Glomerular endothelial cell (primary cell): ENCODE measurements at places on chromosomes 5 and 9.
A peak's percentile ranks its signal among the peaks of the same experiment; 100 is the strongest.

- peak; percentile 96 for DNase-seq
Measured at GRCh38 chr5:124650951-124651662, 95.3 kb downstream of the ZNF608 start.

- no peak for DNase-seq
Measured at GRCh38 chr5:62653864-62654575, 75.4 kb downstream of the LRRC70 start.

DNA sequence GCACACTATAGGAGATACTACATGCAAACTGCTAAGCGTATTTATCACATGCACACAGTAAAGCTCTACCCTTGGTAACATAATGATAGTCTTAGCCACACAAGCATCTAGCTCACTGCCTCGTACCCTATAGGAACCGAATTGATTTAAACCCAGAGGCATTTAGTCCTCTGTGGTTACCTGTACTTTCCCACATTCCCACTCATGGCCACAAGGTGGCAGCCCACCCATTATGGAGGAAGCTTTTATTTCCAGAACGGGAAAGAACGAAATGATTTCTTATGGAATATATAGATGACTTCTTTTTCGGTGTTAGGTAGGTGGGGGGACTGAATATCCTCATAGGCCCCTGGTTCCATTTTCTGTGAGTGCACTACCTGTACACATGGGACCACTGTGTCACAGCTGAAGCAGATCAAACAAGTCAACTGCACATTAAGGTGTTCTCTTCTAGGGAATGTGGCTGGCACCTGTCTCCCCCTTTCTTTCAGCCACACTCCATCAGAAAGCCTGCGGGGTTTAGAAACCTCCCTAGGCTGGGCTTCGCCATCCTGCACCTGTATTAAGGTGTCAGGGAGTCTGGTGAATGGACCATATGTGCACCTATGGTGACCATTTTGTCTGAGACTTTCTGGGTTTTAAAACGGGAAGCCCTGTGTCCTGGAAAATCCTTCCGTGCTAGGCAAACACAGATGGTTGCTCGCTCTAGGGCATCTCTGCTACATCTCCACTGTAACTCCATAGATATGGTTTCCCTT is 313.2 kb downstream of the SLIT3 start:
- DNase-seq, result peak; percentile 10

DNA sequence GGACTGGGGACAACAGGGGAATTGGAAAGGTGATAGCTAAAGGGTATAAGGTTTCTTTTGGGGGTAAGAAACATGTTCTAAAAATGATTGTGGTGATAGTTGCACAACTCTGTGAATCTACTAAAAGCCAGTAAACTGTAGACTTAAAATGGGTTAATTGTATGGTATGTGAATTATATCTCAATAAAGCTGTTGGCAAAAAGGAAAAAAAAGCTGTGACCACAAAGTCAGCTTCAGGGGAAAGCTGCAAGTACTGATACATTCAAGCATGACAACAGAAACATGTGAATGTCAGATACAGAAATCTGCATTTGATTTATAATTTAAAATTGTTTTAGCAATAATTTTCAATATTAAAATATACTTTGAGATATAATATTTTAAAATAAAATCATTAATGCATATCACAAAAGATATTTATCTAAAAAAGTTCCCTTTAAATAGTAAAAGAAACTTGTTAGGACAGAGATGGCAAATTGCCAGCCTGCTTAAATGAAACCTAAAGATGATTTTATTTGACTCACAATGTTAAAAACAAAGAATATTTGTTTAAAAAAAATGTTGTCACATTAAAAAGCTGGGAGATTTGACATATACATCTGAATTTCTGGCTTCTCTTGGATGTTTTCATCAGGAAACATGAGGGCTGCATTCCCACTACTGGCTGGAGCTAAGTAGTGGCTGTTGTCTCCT is 66.0 kb downstream of the TBCA start:
- no peak for DNase-seq

GRCh38 chr5:10936081-10936855 is 175.2 kb upstream of the DAP start:
- DNase-seq, result no peak

DNA sequence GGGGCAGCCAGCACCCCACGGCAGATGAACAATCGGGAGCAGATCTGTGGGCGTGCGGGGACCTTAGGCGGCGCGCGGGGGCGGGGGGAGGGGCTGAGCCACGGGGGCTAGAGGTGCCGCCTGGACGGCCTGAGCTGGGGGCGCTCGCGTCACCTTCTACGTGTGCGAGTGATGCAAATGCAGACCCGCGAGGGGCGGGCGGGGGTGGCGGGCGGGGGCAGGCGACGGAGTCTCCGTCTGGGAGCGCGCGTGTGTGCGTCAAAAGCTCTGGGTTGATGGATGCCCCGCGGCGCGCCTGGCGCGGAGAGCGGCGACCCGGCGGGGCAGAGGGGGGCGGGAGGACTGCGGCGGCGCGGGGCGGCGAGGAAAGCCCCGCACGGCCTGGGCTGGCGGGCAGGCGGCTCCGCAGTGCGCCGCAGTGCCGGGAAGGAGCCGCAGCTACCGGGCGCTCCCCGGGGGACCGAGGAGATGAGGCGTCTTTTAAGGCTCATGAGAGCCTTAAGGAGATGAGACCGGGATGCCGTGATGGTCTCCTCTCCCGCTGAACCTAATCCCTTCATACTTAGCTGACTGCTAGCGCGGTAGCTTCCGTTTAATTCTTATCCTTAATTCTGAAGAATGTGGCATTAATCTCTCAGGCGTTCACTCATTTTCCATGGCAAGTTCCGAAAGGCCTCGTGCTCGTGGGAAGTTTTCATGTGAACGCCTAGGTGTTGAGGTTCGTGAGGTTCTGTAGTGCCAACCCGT is 1.5 kb downstream of the SV2C start:
- no peak for DNase-seq

DNA sequence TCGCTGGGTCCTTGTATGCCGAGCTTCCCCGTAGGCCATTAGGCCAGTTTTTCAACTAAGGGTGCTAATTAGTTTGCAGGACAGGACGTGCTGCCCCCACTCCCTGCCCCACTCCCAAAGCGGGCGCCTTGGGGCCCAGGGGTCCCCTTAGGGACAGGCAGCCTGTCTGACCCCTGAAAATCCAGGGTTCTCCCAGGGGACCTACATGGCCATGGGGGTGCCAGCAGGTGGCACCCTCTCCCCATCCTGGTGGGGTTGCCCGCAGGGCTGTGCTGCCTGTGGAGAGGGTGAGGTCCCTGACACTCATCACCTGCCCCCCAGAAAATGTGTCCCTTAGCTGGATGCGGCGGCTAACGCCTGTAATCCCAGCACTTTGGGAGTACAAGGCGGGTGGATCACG is 8.5 kb upstream of the CCDC187 start:
- no peak for DNase-seq

- DNase-seq, result no peak
Measured at GRCh38 chr5:159571501-159572244, 241.4 kb upstream of the IL12B start.

DNA sequence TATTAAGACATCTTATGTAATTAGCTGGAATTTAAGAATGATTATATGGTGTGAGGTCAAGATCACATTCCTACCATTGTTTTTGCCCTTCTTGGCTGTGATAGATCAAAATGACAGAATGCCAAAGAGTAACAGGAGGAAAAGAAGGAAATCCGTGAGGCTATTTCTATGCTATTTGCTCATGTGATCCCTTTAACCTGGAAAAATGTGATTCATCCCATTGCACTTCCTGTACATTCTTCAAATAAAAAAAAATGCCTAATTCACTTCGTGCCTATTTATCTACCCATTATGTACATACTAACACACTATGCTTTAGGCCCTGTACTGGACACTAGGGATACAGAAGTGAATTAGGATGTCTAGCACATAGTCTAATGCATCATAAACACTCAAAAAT is 154.1 kb upstream of the PAPPA start:
- no peak for DNase-seq

DNA sequence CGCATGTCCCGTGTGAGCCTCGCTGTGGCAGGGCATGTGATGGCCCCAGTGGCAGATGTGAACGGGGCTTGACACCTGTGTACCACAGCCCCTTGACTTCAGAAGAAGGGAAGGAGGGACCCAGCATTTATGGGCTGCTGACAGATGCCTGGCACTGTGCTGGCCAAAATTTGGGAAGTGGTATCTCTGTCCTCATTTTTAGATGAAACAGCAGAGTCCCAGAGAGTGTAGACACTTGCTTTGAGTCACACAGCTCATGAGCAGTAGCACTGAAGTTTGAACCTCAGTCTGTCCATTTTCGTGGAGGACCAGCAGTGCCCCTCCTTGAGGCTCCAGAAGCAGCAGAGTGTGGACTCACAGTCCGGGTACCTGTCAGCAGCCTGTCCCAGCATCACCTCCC is 16.5 kb downstream of the NEK6 start:
- DNase-seq, result no peak

DNA sequence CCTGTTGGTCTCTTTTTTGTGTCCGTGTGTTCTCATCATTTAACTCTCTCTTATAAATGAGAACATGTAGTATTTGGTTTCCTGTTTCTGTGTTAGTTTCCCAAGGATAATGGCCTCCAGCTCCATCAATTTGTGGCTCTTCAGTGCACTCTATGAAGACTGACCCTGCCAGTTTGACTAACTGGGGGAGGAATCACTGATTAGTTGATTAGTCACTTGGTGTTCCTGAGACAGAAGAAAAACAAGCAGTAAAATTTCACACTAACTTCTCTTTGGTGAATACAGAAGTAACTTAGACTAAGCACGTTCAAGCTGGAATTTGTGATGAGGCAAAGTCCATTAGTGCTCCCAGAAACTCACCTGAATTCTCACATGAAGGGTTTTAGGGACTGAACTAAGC is 495.8 kb upstream of the RORB start:
- DNase-seq, result no peak

- DNase-seq, result no peak
Measured at GRCh38 chr9:111627260-111627963, 3.7 kb upstream of the DNAJC25 start.

DNA sequence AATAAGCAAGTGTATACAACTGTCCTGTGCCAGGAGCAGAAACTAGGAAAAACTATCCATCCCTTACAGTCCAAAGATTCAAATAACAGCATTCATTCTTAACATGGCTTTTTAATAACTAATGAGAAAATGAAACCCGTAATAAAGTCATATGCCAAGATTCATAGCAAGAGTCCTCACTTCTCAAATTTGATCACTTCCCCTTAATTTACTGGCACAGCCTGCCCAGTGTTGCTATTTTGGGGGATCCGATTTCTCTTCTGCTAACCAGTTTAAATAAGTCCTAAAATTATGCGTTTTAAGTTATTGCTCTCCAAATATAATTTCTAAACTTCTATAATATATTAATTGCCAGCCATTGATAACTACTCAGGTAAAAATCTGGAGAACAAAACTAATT is 177.0 kb upstream of the PTGER4 start:
- no peak for DNase-seq

DNA sequence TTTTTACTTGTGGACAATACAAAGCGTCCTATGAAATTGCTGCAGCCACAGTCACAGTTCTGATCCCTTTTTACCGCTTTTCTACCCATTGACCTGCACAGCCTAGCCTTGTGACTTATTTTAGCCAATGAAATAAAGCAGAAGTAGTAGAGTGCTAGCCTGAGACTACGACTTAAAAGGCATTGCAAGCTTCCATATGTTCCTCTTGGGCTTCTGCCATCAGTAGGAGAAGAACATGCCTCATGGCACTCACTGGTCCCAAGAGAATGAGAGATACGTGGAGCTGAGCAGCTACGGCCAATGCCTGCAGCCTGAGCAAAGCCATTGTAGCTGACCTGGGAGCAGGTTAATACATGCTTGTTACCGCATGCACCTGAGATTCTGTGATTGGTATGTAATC is 416.6 kb upstream of the CLINT1 start:
- DNase-seq, result no peak

GRCh38 chr9:134320126-134320867 is 6.0 kb upstream of the RXRA start:
- DNase-seq, result no peak

DNA sequence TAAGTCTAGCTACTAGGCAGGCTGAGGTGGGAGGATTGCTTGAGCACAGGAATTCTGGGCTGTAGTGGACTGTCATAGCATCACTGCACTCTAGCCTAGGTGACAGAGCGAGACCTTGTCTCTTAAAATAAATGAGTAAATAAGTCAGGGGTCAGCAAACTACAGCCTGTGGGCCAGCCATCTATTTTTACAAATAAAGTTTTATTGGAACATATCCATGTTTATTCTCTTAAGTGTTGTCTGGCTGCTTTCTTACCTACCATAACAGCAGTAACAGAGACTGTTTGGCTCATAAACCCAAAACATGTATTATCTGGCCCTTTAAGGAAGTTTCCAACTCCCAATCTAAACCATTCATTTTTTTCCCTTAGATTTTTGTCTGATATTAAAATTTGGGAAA is 29.6 kb downstream of the DIMT1 start:
- no peak for DNase-seq

- DNase-seq, result no peak
Measured at GRCh38 chr5:142134331-142135010, 25.9 kb downstream of the NDFIP1 start.

DNA sequence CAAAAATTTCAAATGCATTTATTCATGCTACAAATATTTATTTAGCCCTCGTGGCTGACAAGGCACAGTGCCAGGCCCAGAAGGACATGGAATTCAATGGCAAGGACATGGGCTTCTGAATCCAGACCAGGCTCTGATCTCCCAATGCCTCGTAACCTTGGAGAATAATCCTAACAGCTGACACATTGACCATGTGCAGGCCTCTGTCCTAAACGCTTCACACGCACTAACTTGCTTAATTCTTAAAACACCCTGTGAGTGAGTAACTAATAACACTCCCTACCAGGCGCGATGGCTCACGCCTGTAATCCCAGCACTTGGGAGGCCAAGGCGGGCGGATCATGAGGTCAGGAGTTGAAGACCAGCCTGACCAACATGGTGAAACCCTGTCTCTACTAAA is 33.2 kb downstream of the MYO10 start:
- no peak for DNase-seq

DNA sequence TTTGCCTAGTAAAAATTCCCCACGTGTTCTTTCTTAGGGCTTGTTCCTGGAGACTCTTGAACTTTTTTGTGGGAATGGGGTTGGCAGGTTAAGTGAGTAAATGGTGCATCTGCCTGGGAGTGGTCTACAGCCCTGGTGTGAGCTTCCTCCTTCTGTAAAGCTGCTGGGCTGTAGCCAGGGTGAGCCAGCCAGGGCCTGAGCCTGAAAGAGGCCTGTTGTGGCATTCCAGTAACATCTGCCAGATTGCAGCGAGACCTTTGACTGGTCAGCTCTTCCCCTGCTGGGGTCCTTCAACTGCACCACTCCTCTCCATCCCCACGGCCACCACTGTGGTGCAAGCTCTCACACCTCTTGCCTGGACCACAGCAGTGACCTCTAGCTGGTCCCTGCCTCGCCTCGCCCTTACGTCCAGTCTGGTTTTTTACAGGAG is 47.5 kb downstream of the SLC22A5 start:
- DNase-seq, result no peak

DNA sequence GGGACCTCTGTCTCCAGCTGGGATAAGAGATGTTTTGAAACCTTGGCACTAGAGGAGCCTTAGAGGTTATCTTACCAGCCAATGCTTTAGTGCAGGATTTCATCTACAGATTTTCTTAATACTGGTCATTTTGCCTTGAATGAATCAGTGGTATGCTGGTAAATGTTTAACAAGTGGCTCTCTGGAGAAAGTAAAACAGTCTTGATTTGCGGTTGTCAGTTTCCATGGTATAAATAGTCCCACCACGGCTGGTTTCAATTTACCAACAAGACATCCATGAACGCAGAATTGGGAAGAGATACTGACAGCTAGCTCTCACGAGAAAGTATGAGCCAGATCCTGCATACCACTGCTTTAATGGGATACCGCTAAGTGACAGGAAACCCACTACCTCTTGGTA is 56.7 kb upstream of the CXCL14 start:
- no peak for DNase-seq

- no peak for DNase-seq
Measured at GRCh38 chr5:176574297-176574591, 25.1 kb downstream of the CDHR2 start.
